ENCODE measurements at places on chromosomes 1 and 21.

- DNase-seq = no peak
Measured at GRCh38 chr1:68358439-68358838, 91.3 kb downstream of the RPE65 start.

- no peak for DNase-seq
Measured at GRCh38 chr1:59135761-59136255, 161.1 kb upstream of the FGGY start.

- no peak for DNase-seq
Measured at GRCh38 chr21:35197992-35198431, 148.9 kb upstream of the RUNX1 start.

DNA sequence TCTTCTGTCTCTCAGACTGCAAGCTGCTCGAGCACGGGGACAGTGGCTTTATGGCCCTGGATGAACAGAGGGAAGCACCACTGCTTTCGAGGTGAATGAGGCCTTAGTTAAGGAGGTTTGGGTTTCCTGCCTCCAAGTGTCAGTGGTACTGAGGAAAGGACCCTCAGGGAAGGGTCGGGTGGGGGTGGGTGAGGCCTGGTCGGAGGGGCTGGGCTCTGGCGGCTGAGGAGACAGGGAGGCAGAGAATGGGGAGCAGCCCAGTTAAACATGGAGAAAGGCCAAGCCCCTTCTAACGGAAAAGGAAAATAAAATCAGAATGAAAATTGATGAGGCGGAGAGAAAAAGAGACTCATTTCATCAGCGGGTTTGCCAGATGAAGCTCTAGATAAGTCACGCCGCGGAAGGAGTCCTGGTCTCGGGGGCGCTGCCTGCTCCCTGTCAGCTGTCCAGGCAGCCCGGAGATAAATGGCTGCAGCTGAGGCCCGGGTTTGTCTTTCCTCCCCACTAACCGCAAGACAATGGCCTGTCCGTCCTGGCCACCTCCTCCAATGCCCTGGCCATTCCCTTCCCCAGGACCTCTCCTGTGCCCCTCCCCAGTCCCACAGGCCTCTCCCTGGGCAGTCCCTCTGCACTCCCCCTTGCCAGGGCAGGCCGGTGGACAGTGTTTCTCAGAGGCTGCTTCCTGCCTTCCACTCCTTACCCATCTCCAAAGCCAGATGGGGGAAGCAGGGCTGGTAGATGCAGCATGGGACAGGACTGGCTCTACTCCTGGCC, 55.2 kb downstream of the LRRN2 start:
- DNase-seq = no peak

Data from stimulated activated CD4-positive, alpha-beta T cell treated with anti-CD3 and anti-CD28 coated beads, Interleukin-2, amount 100 ng/mL, for 24 hours (primary cell).